Stromal cell of bone marrow (primary cell): ENCODE measurements at places on chromosomes 12 and 14.

GRCh38 chr12:57611108-57611826 is at the start of gene ARHGEF25:
Gene ARHGEF25, plus strand, starts transcription at chr12:57611435. Its CDS starts 460 bp downstream, at chr12:57611895.
- no peak for DNase-seq

DNA sequence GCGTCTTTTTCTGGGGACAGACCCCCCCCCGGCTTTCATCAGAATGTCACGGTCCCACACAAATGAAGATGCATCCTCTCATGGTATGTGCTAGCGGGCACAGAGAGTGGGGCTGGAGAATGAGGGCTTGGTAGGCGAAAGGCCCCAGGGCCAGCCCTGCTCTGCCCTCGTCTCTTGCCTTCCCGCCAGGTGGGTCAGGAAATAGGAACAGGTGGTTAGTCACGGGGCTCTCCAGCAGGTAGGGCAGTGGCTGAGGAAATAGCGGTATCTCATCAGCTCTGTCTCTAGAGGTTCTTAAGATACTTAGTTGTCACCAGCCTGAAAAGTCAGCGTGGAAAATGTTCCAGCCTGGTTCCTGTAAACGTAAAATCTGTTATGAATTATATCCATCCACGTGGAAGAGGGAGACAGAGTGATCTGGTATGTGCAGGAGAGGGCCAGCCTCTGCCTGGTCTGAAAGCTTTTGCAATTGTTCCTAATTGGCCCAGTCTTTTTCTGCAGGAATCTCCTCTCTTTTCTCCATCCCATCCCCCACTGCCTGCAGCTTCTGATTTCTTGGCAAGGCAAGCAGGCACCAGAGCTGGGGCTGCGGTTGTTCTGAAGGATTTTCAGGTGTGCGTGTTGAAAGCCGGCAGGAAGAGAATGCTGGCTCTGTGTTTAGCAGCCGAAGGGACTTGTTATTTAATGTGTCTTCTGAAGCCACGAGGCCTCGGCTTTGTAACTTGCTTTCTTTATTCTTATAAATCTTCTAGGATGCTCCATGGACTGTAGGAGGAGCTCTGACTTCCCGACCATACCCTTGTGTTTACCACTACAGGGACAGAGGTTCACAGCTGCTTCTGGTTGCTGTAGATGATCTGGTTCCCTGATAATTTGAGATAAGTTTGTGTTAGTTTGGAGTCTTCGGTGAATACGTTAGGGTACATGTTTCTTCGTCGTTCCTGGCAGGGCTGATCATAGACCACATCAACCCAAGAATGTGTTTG is 131.1 kb downstream of the CACNA1C start:
- DNase-seq = no peak

DNA sequence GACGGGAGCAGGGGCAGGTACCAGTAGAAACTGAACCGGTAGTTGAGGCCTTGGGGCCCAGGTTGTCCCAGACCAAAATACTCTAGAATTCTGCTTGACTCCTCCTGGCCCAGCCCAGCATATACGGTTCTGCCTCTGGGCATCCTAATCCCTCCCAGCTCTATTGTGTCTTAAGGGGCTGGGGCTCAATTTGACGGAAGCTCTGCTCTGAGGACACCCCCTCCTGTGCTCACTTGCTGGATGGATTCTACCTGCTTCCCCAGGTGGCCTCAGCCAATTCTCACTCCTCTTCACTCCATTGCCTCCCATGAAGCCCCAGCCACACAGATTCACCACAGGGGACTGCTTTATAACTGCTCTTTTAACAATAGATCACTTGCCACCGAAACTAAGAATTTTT is 219.5 kb upstream of the FKBP4 start:
- no peak for DNase-seq

- DNase-seq = no peak
These were observed 64.5 kb downstream of the BCL11B start for GRCh38 chr14:99207456-99207855.

GRCh38 chr14:72254202-72254936 is 322.1 kb downstream of the RGS6 start:
- DNase-seq = no peak

- peak; percentile 83 for DNase-seq
These were observed at the start of gene VCPKMT for GRCh38 chr14:50116181-50116956. Gene VCPKMT, minus strand, starts transcription at chr14:50116572. Its CDS starts 20 bp downstream, at chr14:50116552.

DNA sequence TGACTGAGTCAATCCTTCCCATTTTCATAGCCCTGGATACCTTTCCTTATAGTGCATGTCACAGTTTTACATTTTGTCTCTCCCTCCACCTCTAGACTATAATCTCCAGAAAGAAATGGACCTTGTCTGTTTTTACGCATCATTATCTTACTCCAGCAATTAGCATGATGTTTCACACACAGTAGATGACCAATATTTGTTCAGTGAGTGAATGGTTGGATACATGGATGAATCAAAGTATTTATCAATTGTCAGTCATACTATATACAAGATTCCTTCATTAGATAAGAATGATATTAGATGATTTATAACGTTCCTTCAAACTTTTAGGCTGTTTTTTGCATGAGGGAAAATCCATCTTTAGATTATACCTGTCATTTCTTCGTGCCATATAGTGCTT is 61.1 kb downstream of the PTHLH start:
- no peak for DNase-seq

- DNase-seq = no peak
These were observed 5.4 kb upstream of the AMN start for GRCh38 chr14:102917056-102917385.

GRCh38 chr14:54727929-54728328 is 161.0 kb downstream of the SAMD4A start:
- no peak for DNase-seq

DNA sequence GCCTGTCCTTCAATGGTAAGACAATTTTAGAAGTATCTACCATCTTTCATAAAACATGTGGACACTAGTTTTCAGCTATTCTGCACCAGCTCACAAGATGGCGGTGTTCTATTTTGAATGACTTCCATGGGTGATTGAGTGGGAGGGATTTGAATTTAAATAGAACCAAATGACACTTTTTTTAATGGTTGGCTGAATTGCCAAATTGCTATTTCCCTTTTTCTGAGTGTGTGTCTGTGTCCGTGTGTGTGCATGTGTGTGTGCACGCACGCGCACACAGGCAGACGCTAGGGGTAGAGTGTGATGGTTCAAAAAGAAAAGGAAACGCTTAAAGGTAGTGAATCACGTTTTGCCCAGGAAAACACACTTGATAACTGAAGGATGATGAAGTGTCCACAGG is 362.6 kb downstream of the DAD1 start:
- DNase-seq = no peak

DNA sequence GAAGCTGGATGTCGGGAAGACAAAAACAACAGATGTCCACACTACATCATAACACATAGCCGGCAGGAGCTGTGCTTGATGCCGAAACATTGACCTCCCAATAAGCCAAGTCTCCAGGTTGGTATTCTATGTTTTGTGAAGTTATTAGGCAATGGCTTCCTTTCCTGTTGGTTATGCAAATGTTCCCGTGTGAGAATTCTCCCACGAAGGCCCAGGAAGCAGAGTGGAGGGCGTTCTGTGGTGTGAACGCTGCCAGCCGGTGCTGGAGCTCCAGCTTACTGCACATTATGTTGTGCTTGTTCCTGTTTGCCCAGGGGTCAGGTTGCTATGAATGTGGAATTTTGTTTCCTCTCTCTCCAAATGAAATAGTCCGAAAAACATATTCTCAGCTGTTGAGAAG is 156.4 kb upstream of the HMGA2 start:
- no peak for DNase-seq

- no peak for DNase-seq
These were observed 43.6 kb downstream of the AMN start for GRCh38 chr14:102965971-102966655.

- no peak for DNase-seq
These were observed 153.3 kb downstream of the SLCO1B3 start for GRCh38 chr12:20963762-20964161.

GRCh38 chr14:98890556-98891340 is 381.2 kb downstream of the BCL11B start:
- no peak for DNase-seq

- peak; percentile 19 for DNase-seq
These were observed 243.1 kb downstream of the ERC1 start for GRCh38 chr12:1234073-1234472.

DNA sequence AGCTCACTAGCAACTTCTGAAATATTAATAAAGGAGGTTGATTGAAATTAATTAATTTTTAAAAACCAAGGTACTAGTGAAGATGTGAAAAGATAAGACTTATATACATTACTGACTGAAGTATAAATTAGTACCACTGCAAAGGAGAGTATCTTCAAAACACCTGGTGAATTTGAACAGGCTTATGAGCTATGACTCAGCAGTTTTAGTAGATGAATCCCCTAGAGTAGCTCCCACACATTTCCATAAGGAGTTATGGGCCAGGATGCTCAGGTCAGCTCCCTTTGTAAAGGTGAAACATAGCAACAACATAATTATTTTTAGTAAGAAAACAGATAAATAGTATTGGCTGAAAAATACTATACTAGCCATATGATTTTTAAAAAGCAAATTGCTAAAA is 218.6 kb downstream of the SYT1 start:
- DNase-seq = no peak

DNA sequence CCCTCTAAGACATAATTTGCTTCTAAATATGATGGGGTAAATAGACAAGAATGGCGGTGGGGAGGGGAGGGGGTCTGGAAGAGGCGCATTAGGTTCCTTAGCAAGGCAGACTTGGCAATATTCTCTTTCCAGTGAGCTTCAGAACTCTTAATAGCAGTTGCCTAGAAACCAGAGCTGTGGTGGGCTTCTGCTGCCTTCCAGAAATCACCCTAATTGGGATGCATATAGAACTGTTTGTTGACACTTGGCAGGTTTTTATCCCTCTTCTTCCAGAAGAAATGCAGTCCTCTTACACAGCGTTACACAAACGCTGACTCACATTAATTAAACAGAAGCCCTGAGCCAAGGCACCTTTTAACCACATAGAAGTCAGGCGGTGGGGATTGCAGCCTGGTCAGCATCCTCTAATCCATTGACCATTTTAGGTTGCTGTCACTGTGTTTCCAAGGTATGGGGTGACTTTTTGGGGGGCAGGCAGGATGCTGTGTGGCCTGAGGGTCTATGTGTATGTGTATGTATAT is 114.1 kb downstream of the CCDC60 start:
- no peak for DNase-seq

DNA sequence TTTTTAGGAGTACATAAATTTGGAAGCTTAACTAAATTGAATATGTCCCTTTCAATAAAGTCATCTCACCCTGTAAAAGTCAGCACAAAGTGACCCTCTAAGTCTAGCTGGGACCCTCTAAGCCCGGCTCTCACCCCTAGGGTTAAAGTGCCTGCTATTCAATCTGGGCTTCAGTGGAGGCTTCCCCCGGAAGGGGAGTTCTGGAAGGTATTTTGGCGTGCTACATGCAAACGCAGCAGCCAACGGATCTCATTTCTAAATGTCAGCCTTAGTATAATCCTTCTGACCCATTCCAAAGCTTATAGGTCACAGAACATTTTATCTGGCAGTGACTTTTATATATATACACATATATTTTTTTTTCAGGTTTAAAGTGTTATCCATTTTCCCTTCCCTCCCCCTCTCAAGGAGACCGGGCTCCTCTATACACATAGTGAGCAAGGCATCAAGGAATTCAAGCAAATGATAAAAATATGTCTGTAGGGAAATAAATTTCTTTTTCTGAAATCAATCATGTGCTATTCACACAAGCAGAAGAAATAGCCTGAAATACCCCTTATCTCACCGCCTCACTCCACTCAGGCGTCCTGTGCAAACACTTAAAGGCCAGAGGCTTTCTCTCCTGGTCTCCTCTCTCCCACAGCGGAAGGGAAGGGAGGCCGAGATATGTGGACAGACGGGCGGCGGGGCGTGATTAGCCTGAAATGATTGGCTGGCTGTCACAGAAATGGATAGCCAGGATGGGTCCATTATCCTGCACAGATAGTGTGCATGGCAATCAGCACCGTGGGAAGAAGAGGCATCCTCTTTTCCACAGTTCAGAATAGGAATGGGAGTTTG is 301.7 kb downstream of the GALC start:
- DNase-seq = no peak

DNA sequence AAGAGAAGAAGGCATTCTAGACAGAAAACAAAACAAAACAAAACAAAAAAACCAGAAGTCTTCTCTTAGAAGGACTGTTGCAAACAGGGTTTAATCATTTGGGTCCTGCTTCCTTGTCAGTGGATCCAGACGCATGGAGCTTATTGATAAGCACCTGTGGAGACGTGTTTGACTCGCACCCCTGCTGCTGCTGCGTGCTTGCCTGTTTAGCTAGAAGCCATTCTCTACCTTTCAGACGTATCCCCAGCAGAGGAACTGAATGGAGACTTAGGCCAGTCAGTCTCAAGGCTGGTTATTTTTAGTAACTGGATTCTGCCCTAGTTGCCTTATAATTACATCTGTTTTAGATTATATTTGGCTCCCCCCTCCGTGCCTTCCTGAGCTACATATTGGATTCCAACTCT is 186.1 kb upstream of the EEA1 start:
- DNase-seq = no peak
